ENCODE measurements at places on chromosomes 2 and 18.

- no peak for DNase-seq
Observed at GRCh38 chr2:96540136-96540535, 3.6 kb downstream of the ARID5A start.

DNA sequence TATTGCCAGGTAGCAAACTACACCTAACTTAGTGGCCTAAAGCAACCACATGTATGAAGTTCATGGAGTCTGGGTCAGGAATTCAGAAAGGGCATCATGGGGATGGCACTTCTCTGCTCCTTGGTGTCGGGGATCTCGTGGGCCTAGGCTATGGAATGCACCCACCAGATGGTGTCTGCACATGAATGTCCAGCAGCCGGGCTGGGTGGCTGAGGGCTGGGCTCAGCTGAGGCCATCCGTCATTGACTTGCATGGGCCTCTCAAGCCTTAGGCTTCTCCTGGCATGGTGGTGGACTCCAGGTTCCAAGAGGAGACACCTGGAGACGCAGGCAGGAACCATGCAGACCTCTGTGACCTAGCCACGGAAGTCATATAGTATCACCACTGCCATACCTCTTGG, 26.0 kb upstream of the RPL31 start:
- no peak for DNase-seq

- no peak for DNase-seq
Observed at GRCh38 chr2:154264024-154264423, 392.3 kb downstream of the GALNT13 start.

GRCh38 chr2:119422360-119423107, 9.1 kb upstream of the TMEM37 start:
- no peak for DNase-seq

DNA sequence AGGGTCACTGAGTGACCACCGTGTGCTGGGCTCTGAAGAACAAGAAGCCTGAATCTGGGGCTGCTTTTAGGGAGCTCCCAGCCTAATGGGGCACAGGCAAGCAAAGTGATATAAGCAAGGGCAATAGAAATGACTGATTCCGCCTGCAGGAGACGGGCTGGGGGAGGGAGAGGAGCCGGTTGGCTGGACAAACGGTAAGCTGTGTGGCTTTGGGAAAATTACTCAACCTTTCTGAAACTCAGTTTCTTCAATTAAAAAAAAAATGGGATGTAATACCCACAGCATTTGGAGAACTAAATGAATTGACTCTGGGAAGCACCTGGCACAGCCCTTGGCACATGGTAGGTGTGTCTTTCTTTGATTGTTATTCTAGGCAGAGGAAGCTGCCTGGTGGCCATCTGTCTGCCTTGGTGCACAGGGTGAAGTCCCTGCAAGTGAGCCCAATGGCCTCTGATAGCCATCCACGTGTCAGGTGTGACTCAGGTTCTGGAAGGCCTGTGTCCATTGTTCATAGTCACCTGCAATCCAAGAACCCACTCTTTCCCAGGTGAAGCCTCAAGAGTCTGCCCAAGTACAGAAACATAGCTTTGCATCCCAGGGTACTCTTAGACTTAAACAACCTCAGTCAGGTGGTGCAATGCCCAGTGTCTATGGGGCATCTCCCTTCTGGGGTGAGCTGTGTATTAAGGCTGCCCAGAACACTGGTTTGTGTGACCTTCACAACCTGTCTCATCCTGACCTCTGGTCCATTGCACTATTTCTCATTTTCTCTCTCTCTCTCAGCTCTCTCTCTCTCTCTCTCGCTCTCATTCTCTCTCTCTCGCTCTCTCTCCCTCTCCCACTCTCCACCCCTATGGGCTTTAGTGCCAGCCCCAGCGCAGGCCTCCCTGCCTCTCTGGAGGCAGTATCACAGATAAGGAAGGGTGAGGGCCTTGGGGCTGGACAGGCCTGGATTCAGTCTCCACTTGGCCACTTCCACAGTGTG, 30.0 kb upstream of the NTSR2 start:
- DNase-seq: no peak

GRCh38 chr2:191638802-191639172, 39.1 kb upstream of the NABP1 start:
- DNase-seq: no peak

DNA sequence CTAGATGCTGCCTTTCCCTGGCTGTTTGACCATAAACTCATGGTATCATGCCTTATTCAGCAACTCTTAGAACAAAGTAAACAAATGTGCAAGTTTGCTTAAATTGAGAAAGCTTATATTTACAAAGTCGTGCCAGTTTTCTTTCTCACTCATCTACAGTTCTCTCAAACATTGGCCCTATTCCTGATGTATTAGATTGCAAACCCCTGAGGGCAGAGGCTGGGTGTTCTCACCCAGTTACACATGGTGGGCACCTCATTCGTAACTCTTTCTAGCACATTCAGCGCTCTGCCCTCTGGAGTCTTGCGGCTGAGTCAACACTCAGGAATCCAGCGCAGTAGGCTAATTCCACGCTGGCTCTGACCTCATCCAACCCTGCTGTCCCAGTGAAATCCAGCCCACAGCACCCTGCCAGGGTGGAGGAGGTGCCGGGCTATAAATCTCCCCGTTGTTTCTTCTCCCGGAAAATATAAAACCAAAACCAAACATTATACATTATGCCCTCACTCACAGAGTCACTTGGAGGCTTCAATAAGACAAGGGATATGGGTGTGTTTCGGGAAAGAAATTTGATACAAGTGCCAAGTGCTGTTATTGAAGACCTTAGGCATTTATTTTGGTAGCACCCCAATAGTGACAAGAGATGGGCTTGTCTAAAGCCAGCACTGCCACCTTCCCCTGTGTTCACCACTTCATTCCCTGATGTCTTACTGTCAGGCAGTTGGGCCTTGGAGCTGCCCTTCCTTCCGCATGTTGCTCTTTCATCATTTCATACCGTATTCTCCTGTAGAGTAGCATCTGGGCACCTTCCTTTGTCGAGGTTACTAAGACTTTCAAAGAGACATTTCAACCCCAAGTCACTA, 287.4 kb downstream of the PRKCE start:
- DNase-seq: no peak

DNA sequence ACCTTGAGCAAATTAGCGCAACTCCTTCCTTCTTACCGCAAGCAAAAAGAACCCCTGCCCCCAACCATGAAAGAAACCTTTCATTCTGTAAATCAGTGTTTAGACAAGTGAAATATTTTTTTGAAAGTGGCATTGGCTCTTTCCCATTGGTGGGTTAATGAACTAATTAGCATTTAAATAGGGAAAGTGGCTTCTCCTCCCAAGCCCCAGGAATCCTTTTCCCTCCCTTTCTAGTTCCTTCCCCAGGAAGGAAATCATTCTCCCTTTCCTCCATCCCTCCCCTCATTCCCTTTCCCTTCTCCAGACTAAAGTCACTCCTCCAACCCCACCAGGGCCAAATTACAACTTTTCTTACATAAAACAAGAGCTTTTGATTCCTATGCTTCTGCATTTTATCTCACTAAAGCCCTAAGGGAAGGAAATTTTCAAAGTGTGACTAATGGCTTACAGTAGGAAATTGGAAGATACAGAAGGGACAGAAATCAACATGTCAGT, 22.9 kb upstream of the TYMS start:
- DNase-seq: no peak

DNA sequence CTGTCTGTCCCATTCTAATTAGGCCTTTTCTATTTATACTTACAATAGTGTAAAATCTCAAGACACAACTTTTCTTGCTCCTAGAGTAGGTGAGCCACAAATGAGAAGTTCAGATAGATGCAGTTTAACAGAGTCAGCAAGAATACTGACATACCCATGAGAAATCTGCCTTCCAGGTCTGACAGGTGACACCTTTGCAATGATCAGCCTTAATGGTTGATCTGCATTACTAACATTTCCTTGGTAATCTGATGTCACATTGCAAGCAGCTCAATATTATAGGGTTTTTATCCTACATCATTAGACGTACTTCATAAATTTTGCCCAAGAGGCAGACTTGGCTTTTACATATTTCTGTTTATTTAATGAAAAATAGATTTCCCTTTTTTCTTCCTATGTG, 359.3 kb upstream of the VWC2L start:
- no peak for DNase-seq

GRCh38 chr2:71498261-71498701, 44.9 kb downstream of the DYSF start:
- DNase-seq: no peak

DNA sequence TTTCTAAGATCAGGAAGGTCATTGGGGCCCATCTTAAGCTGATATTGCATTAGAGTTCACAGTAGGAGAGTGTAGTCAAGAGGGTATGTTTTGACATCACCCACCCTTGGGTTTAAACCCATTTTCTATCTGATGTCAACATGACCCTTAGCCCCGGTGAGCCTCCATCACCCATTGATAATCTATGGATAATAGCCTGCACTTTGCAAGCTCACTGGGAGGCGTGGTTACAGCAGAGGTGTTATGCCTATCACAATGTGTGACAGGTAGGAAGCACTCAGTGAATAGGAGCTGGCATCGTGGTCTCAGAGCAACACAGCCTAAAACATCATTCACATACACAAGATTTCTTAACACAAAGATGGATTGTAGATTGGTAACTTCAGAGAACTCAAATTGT, 21.3 kb downstream of the IL18RAP start:
- DNase-seq: no peak

DNA sequence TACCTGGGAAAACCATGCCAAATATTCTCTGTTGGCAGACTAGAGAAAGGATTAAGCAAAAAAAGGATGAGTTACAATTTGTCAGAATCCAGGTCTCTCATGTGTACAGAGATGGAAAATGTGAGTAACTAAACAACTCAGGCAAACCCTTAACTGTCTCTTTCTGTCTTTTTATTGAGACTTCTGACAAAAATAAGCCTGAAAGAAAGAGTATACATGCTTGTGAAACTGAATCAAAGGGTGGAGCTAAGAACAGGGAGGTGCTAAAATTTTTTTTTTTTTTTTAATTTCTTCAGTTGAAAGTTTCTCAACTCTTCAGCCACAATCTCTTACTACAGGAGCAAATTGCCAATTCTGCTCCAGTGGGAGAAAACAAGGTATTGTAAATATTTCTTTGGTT, at the start of gene SERPINB10:
TSS of gene SERPINB10 (plus strand) at position 295 of the 400 bp plus-strand sequence. CDS start 7,553 bp downstream, outside the sequence.
- no peak for DNase-seq

- DNase-seq: no peak
Observed at GRCh38 chr18:6661692-6662415, 67.7 kb upstream of the ARHGAP28 start.

GRCh38 chr2:178506101-178506500, 25.8 kb downstream of the PLEKHA3 start:
- DNase-seq: no peak

DNA sequence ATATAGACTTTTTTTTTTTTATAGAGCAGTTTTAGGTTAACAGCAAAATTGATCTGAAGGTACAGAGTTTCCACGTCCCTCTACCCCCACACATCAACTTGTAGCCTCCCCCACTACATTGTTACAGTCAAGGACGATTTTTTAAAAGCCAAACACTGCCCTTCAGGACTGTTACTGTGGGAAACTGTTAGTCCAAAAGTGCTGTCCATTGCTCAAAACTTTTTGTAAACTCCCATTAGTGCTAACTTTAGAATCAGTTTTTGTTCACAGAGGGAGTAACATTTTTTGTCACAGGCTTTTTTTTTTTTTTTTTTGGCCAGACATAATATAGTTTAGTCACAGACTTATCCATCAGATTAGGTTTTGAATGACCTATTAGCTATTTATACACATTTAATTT, 24.1 kb downstream of the ELP2 start:
- DNase-seq: no peak

DNA sequence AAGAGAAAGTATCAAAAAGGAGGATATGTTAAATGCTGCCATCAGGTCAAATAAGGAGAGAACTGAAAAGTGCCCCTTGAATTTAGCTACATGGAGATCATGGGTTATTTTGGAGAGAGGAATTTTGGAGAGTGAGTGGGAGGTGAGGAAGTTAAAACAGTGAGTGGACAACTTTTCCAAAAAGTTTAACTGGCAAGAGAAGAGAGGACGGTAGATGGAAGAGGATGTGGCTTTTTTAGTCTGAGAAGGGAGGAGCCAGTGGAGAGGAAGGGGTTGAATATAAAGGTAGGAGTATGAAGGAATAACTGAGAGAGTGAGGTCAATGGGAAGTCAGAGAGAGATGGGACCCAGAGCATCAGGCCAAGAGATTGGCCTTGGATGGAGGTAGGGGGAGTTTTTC, 62.5 kb upstream of the NFE2L2 start:
- no peak for DNase-seq

DNA sequence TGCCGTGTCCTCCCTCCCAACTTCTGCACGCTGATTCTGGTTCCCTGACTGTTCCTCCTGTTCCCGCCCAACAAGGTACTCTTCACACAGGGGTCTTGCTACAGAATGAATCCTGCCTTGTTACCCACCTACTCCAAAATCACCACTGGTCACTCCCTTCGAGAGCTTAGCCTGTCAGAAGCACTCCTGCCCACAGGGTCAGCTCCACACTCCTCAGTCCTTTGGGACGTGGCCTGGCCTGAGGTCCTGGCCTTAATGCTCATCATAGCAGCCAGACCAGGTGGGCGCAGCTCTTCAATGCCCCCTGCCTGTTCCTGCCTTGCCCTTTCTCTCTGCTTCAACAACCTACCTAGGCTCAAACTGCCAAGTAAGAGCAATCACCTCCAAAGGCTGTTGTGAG, 27.8 kb upstream of the ID2 start:
- no peak for DNase-seq

DNA sequence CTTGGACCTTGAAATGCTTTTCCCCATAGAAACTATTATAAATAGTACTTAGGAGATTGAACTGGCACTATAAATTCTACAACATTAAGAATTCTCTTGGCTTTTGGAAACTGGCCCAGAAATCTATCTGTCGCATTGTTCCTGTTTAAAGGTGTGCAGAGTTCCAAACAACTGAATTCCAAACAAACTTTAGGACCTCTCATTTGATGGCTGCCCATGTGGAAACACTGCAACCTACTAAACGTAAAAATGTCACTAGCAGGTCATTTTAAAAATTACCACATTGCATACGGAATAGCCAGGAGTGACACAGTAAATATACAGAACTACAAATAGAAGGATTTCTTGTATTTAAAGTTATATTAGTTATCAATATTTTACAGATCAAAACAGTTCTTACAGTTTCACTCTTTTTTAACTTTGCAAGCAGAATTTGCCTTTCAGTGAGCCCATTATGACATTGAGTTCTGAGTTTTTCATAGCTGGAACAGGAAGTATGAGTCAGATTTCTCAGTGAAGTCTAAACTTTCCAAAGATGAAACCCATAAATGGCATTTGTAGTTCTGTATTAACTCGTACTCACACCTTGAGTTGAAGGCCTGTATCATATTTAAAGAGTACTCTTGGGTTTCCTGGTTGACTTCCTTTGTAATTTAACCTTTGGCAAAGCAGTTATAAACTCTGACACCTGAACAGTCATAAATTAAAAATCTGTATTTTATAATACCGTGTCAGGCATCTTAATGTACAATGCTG, 142.3 kb upstream of the BOD1L2 start:
- DNase-seq: no peak
